ENCODE measurements at places on chromosomes 5 and 9. TPM values are rescaled to one million over a fixed set of nuclear protein-coding genes. Genes with fewer than 3 reads are reported as not detected.

TBC1D2 gene
- total RNA-seq: 2.0 TPM

COL15A1 gene
- 0.77 TPM for total RNA-seq

LHX3 gene
- not detected for total RNA-seq

CCL21 gene
- not detected for total RNA-seq

IL17B gene
- not detected for total RNA-seq

CCNI2 gene
- not detected for total RNA-seq

WDR38 gene
- total RNA-seq: not detected

TLX3 gene
- not detected for total RNA-seq

EQTN gene
- not detected for total RNA-seq

CDC20B gene
- total RNA-seq: 0.21 TPM

PDE6A gene
- 0.08 TPM for total RNA-seq

FOXI1 gene
- not detected for total RNA-seq

FREM1 gene
- total RNA-seq: not detected

DNA sequence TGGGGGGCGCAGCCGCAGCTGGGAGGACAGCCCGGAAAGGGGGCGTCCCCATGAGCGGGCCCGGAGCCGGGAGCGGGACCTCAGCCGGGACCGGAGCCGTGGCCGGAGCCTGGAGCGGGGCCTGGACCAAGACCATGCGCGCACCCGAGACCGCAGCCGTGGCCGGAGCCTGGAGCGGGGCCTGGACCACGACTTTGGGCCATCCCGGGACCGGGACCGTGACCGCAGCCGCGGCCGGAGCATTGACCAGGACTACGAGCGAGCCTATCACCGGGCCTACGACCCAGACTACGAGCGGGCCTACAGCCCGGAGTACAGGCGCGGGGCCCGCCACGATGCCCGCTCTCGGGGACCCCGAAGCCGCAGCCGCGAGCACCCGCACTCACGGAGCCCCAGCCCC, 47.0 kb downstream of the TJP2 start:
- no peak for DNase-seq

GRCh38 chr9:104987743-104988142, 59.8 kb upstream of the ABCA1 start:
- DNase-seq: no peak

- DNase-seq: no peak
These were observed 19.2 kb downstream of the KCTD16 start for GRCh38 chr5:144189800-144190429.

DNA sequence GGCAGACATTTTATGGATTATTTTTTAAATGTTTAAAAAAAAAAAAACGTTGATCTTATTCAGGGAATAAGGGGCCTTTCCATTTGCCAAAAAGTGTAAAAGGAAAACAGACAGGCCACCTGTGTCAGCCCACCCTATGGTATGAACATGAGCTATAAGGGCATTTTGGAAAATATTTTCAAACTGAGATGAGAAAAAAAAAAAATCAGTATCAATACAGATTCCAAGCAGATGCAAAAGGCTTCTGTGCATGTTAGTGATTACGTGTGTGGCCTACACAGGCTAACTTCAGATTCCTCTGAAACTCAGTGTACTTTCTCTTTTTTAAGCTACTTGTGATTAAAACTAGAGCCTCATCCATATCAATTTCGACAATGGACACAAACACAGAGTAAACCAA, 189.9 kb downstream of the BNC2 start:
- no peak for DNase-seq

DNA sequence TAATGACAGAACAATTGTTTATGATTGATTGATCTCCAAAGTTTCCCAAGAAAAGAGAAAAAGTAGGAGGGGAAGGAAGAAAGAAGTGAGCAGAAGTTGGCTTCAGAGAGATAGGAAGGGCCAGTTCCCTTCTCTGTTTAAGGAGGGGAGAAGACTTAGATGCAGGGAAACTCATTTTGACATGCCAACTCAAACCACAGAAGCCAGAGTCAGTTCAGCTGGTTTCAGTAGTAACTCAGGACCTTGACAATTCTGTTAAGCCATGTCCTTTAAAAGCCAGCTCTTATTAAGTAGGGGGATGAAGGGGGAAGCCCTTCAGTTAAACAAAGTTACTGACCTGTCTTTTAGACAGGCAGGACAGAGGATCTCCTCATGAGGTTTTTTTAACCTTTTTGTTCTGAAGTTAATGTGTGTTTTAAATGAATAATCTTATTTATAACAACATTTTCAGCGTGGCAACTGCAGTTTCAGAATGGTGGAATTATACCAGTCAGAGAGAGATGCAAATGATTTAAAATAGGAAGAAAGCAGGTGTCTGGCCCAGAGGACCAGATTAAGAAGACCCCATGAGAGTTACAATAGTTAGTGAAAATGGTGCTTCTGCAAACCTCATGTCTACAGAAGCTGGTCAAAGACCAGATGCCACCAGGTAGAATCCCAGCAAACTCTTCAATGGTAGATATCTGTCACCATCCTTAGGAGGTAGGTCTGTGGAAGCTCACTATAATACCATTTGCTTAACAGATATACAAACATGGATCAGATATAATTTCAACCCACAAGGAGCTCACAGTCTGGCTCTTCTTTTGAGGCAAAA, 29.3 kb upstream of the ABL1 start:
- DNase-seq: no peak

DNA sequence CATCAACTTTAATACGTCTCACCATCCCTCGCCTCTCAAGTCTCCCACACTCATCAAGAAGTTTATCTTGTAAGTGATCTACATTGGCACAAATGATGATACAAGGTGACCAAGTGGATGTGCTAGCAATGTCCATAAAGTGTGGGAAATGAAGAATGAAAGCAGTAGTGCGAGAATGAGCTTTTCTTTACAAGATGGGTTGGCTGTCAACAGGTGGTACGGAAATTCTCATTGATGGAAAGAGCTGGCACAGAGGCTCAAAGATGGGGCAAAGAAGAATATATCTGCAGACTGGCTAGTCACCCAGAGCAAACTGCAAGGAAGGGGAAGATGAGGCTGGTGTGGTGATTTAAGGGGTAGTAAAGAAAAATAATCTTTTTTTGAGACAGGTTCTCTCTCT, 640.8 kb downstream of the MAT2B start:
- DNase-seq: no peak

DNA sequence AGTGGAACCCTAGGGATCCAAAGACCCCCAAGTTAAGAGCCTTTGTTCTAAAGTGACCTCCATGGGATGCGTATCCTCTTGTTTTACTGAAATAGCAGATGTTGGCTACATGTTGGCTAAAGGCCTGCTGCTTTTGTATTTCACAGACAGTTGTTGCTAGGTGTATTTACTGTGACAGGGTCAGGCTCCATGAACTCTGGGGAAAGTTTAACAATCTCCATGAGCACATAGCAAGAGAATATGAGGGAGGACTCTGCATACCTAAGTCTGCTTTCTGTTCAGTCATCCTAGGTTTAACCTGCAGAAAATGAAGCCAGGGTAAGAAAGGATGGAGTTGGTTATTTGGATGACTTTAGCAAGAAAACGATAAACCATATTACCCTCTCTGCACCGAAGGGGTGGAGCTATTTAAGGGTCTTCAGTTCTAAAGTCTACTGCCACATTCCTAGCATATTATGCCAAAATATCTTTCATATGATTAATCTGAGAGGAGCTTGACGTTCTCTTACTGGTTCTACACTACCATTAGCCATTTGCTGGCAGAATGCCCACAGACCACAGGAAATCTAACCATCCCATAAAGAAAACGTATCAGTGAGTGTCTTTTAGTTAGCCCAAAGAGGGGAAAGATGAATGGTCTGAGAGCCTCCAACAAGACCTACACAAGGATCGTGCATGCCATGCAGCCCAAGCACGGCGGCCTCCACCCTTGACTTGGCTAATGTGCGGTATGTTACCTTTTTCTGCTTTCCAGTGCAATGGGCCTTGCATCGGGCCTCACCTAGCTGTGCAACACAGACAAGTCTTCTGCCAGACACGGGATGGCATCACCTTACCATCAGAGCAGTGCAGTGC, 127.8 kb downstream of the SAXO1 start:
- DNase-seq: no peak

GRCh38 chr5:132203464-132203818, 24.2 kb downstream of the P4HA2 start:
- no peak for DNase-seq

GRCh38 chr9:1047591-1048230, 2.4 kb upstream of the DMRT2 start:
- no peak for DNase-seq

- peak; percentile 13 for DNase-seq
These were observed 34.4 kb upstream of the SLC25A51 start for GRCh38 chr9:37938121-37938891.

- DNase-seq: no peak
These were observed 916.6 kb downstream of the DNAH5 start for GRCh38 chr5:13027874-13028273.

GRCh38 chr9:137436761-137437600, 4.2 kb downstream of the ENTPD8 start:
- DNase-seq: no peak

GRCh38 chr5:106097340-106097739, 1573.4 kb downstream of the EFNA5 start:
- no peak for DNase-seq

GRCh38 chr5:158877706-158878105, 222.0 kb downstream of the EBF1 start:
- DNase-seq: no peak

GRCh38 chr5:55934115-55934613, 60.6 kb downstream of the IL6ST start:
- no peak for DNase-seq

GRCh38 chr9:68895741-68896478, 118.0 kb downstream of the PRKACG start:
- DNase-seq: peak; percentile 14

GRCh38 chr9:87139099-87139730, 191.9 kb upstream of the GAS1 start:
- DNase-seq: no peak

DNA sequence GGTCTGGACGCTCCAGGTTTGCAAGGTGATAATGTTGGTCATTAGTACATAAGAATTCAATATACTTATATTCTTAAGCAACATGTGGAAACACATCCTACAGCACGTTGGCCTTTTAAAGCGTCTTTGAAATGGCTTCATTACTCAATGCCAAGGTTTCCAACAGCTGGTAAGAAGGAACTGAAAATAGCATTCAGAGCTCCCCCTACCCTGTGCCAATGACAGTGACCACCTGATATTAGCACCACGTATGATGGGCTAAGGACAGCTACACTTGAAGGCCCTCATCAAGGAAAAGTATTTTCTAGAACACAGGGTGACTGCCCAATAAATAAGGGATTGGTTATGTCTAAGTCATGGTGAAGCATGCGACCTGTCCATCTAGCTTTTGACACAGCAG, 9.9 kb downstream of the ZNF622 start:
- DNase-seq: no peak

DNA sequence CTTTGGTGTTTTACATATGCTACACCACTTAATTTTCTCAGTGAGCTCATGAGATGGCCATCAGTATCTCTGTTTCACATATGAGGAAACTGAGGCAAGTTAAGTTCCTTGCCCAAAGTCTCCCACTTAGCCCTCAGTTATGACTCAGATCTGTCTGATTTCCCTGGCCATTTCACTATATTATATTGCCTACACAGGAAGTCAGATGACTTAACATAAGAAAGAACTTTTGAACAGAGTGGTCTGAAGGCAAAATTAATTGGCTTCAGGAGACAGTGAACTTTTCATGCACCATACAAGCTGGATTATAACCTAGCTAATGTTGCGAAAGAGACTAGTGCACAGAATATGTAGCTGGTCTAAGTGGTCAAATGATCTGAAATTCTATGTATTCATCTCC, 221.6 kb downstream of the NFIB start:
- peak; percentile 75 for DNase-seq

DNA sequence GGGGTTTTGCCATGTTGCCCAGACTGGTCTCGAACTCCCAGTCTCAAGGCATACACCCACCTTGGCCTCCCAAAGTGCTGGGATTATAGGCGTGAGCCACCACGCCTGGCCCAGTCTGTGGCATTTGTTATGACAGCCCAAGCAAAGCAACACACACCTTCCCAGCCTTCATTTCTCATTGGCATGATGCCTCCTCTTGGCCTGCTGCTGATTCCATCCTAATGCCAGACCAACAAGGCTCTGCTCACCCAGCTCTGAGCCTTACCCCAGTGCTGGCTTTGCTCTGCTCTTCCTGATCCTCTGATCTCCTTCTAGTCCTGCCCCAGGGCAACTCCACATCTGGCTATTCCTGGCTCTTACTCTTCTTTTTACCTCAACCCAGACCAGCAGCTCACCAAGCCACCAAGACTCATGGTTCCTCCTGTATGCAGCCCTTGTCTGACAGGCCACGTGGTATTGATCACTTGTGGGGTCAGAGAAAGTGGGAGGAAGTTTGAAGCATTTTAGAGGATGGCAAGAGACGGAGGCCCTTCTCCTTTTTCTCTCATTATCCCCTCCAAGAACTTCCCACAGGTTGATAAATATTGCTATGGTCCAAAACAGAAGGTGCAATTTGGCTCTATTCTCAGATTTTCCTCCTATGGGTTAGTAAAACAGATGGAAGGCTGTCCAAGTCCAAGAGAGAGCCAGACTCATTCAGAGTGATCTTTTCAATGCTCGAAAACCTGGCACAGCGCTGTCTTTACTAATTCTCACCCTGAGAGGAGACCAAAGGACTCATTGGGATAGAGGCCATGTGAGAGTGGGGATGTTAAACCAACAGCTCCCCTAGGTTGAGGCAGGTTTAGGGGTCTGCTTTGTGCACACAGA, 958 bp downstream of the CD180 start:
- DNase-seq: no peak

- DNase-seq: no peak
These were observed 18.5 kb upstream of the FER start for GRCh38 chr5:108729242-108729615.

DNA sequence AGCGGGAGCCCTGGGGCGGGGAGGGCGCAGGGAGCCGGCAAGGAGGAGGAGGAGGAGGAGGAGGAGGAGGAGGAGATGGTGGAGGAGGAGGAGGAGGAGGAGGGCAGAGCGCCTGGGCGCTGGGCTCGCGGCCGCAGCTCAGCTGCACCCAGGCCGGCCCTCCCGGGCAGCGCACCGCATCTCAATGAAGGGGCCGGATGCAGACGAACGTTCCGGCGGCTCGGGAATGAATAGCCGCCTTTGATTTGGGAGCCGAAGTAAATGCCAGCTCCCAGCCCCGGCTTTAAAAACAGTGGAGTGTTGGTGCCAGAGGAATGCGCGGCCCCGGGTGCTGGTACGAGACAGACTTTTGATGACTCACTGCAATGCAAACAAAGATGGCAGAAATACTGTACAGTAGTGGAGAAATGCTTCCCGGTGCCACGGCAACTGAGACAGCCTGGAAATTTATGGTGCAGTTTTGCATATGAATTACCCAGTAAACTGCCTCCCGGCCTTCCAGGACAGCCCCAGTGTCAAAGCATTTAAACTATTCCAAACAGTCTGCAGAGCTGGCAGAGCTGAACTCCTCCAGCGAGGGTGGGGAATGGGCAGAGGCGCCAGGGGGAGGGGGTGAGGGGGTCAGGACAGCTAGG, 43.1 kb downstream of the NACC2 start:
- peak; percentile 97 for DNase-seq

GRCh38 chr5:30279237-30279636, 914.2 kb upstream of the CDH6 start:
- no peak for DNase-seq

DNA sequence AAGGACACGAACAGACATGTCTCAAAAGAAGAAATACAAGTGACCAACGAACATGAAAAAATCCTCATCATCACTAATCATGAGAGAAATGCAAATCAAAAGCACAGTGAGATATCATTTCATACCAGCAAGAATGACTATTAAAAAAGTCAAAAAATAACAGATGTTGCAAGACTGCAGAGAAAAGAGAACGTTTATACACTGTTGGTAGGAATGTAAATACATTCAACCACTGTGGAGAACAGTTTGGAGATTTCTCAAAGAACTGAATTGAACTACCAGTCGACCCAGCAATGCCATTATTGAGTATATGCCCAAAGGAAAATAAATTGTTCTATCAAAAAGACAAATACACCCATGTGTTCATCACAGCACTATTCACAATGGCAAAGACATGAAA, 45.7 kb downstream of the FXN start:
- DNase-seq: no peak
